ENCODE measurements at places on chromosomes 3 and 15.

GRCh38 chr3:123113889-123114450 is 47.1 kb downstream of the PDIA5 start:
- no peak for DNase-seq

GRCh38 chr15:38882221-38882620 is 317.6 kb upstream of the RASGRP1 start:
- DNase-seq: no peak

GRCh38 chr3:151923901-151924300 is 50.5 kb downstream of the SUCNR1 start:
- DNase-seq: no peak

GRCh38 chr3:98824256-98824655 is 61.1 kb downstream of the ST3GAL6 start:
- no peak for DNase-seq

- no peak for DNase-seq
Measured at GRCh38 chr15:69395991-69396390, 18.2 kb upstream of the KIF23 start.

DNA sequence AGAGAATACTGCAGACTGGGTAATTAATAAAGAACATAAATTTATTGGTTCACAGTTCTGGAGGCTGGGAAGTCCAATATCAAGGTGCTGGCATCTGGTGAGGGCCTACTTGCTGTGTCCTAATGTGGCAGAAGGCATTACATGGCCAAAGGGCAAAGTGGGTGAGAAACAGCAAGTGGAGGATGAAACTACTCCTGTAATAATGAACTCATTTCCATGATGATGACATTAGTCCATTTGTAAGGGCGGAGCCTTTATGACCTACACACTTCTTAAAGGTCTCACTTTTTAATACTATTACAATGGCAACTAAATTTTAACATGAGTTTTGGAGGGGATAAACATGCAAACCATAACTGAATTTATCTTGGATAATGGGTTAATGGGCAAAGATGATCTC is 139.6 kb upstream of the SGO1 start:
- no peak for DNase-seq

- DNase-seq: no peak
Measured at GRCh38 chr15:90072978-90073640, 29.2 kb downstream of the IDH2 start.

- DNase-seq: no peak
Measured at GRCh38 chr3:58608648-58609047, 31.5 kb upstream of the FAM107A start.

- DNase-seq: no peak
Measured at GRCh38 chr15:70269311-70269911, 171.7 kb upstream of the TLE3 start.

DNA sequence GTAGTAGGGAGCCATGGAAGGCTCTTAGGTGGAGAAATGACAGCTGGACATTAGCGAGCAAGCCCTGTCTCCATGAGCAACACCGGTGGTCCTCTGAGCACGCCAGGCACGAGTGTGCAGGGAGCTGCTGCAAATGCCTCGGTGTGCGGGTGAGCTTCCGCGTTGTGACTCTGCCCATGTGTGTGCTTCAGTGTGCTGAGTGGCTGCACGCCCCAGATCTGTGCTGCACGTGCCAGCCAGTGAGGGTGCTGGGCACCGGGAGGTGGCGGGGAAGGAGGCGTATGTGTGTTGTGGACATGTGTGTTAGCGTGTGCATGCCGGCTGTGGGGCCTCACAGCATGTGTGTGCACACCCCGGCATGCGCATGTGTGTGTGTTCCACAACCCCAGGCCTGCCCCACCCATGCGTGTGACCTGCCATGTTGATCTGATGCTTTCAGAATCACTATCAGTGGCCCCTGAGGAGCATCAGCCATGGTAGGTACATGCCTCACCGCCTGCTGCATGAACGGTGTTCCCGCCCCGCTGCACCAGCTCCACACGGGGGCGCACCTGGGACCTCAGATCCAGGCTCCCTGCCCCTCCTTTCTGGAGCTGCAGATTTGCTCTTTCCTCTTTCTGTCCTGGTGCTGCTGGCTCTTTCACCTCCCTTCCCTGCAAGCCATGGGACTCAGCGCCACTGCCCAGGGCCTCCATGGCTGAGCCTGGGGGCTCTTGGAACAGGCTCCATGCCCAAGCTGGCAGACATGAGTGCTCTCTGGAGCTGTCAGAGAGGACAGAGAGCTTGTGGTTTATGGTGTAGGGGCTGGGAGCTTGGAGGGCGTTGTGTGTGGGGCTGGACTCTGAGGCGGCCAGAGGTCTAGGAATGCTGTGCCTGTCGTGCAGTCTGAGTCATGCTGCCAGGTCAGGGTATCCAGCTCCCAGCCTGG is 169.4 kb downstream of the TBC1D2B start:
- no peak for DNase-seq

DNA sequence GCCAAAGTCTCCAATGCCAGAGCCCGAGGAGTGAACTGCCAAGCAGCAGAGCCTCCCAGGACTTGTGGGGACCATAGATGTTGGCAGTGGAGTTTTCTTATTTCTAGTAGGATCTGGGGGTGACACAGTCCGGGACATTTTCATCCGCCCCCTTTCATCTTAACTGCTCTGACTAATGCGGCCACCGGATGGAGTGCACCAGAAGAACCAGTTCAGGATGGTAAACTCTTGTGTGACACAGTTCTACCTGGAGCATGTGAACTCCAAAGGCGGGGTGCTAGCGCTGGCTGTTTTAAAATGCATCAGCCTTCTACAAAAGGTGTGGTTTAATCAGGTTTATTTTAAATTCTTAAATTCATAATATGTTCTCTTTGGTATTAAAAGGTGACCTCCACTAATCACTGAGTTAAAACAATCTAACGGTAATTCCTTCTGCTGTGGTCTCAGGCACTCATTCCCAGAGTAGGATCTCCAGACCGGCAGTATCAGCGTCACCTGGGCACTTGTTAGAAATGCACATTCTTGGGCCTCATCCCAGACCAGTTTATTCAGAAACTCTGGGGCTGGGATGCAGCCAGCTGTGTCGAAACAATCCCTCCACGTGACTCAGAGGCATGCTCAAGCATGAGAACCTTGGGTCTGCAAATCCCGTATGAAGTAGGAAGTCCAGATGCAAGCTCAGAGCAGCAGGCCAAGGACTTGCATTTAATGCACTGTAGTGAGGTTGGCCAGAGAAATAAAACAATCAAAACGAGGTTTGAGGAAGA is 105.5 kb downstream of the GABRB3 start:
- DNase-seq: no peak

DNA sequence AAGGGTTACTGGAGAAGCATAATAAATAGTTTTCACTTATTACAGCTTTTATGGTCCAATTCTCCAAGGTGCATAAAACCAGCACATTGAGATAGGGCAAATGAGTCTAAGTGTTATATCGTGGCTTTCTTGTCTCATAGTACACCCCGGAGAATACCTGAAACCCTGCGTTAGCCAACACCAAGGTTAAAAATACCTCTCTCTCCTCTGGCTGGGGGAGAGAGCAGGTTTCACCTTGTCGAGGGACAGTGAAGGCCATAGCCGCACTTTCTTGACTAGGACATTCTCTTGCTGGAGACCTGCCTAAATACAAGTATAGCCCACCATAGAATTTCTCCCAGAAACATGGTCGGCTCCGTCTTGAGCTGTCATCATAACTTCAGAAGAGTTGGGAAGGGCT is 51.4 kb upstream of the ATOSA start:
- no peak for DNase-seq

DNA sequence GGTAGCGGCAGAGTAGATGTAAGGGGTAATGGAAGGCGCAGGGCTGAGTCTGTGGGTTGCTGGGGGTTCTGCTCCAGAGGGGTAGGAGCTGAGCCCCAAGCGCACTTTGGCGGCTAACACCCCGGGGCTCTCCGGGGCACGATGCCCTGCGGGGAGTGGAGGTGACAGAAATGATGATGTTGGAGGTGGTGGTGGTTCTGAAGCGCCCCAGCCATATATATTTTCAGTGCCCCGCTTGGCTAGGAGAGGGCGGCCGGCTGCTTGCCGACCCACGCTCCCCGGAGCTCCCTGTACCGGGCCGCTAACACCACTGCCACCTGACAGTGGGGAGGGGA is 9.7 kb downstream of the ZIC4 start:
- no peak for DNase-seq

DNA sequence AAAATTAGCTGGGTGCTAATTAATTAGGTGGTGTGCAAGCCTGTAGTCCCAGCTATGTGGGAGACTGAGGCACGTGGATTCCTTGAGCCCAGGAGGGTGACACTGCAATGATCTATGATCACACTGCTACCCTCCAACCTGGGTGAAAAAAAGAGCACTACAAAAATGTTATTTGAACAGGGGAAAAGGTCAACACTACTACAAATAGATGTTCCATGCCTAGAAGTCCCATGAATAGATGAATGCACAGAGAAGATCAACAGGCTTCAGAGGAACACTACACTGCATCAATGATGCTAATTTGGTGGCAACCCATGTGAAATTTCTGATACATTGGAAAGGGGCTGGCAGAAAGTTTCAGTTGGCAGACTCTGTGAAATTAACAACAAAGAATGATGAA is 105.4 kb upstream of the FHIT start:
- DNase-seq: no peak

DNA sequence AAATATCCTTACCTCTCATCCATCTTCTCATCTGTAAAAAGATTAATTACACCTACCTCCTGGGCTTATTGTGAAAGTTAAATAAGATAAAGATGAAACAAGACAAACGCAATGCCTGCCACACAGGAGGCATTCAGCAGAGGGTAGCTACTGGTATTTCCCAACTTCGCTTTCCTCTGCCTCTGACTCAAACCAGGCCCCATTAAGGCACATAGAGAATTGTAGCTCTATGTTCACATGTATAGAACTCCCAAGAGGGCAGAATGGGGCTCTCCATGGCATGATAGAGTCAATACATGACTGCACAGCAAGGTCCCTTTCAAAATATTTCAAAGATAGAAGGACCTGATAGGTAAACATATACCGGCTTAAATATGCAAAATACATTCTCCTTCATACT is 1.4 kb downstream of the LYSMD2 start:
- peak; percentile 51 for DNase-seq

GRCh38 chr3:169110633-169111032 is 552.9 kb downstream of the MECOM start:
- no peak for DNase-seq

- no peak for DNase-seq
Measured at GRCh38 chr3:149577801-149578200, 80.0 kb downstream of the WWTR1 start.

GRCh38 chr3:11603628-11604027 is 40.1 kb downstream of the VGLL4 start:
- no peak for DNase-seq

DNA sequence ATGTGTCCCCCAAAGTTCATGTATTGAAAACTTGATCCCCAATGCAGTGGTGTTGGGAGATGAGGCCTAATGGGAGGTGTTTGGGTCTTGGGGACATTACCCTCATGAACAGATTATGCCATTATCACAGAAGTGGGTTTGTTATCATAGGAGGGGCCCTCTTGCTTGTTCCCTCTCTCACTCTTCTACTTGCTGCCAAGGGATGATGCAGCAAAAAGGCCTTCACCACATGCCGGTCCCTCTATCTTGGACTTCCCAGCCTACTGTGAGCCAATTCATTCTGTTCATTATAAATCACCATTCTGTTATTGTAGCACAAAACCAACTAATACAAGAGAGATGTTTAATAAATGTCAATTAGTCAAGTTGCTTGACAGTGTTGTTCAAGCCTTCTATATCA is 47.2 kb downstream of the FAM227B start:
- DNase-seq: no peak

Data from natural killer cell (primary cell).